Mammary microvascular endothelial cell (primary cell): ENCODE measurements at places on chromosomes 2 and 18. TPM values are rescaled to one million over a fixed set of nuclear protein-coding genes. Genes with fewer than 3 reads are reported as not detected.

The LIMS2 gene
- 43.8 and 47.4 TPM in 2 replicates for total RNA-seq

The ADGRF3 gene
- total RNA-seq: 0.05 and 0.20 TPM in 2 replicates

The MTIF2 gene
- 24.0 and 27.0 TPM in 2 replicates for total RNA-seq

The CLEC4F gene
- total RNA-seq: 0.10 TPM in 1 of 2 replicates, not detected in the other

The TEX51 gene
- not detected in 2 replicates for total RNA-seq

The KIF5C gene
- total RNA-seq: 0.25 and 0.33 TPM in 2 replicates

The NFATC1 gene
- total RNA-seq: 9.4 and 11.2 TPM in 2 replicates

The LCT gene
- not detected in 2 replicates for total RNA-seq

The FKBP1B gene
- 15.6 and 21.6 TPM in 2 replicates for total RNA-seq

The UGT1A5 gene
- not detected in 2 replicates for total RNA-seq

The PRSS56 gene
- total RNA-seq: not detected in 2 replicates

The ZDBF2 gene
- total RNA-seq: 2.4 and 3.0 TPM in 2 replicates

The TTN gene
- total RNA-seq: 0.79 and 4.7 TPM in 2 replicates

The CXCR1 gene
- total RNA-seq: not detected in 2 replicates

The PRKD3 gene
- total RNA-seq: 27.8 and 33.6 TPM in 2 replicates

The GALR1 gene
- not detected in 2 replicates for total RNA-seq

The TANC1 gene
- total RNA-seq: 60.2 and 69.5 TPM in 2 replicates

The GPR155 gene
- 0.74 and 0.80 TPM in 2 replicates for total RNA-seq

The FAHD2B gene
- total RNA-seq: 3.2 and 4.6 TPM in 2 replicates

The UPP2 gene
- not detected in 2 replicates for total RNA-seq

The UGT1A3 gene
- not detected in 2 replicates for total RNA-seq

The KLHL14 gene
- 0.25 TPM in 1 of 2 replicates, not detected in the other for total RNA-seq

The SLC11A1 gene
- under 0.01 and 0.05 TPM in 2 replicates for total RNA-seq

The CTNNA2 gene
- not detected in 2 replicates for total RNA-seq

The TOGARAM2 gene
- total RNA-seq: not detected in 2 replicates

The SERPINB5 gene
- not detected in 2 replicates for total RNA-seq

The SCTR gene
- not detected in 2 replicates for total RNA-seq

The DPP10 gene
- not detected in 2 replicates for total RNA-seq

The DUSP2 gene
- 0.07 and 0.74 TPM in 2 replicates for total RNA-seq

The DNER gene
- 2.1 and 2.6 TPM in 2 replicates for total RNA-seq

The BMP10 gene
- not detected in 2 replicates for total RNA-seq

The DIPK1C gene
- not detected in 2 replicates for total RNA-seq

The MEX3C gene
- 26.4 and 29.4 TPM in 2 replicates for total RNA-seq

The HOXD4 gene
- total RNA-seq: 2.9 and 3.8 TPM in 2 replicates

The SRD5A2 gene
- not detected in 2 replicates for total RNA-seq

The OR6B2 gene
- not detected in 2 replicates for total RNA-seq

The REG1B gene
- not detected in 2 replicates for total RNA-seq

The NDUFV2 gene
- total RNA-seq: 223 and 233 TPM in 2 replicates

The ASB1 gene
- 6.9 and 12.8 TPM in 2 replicates for total RNA-seq

The ASAP2 gene
- total RNA-seq: 20.7 and 23.4 TPM in 2 replicates

The MC5R gene
- not detected in 2 replicates for total RNA-seq

The ACTR1B gene
- 54.8 and 58.9 TPM in 2 replicates for total RNA-seq
